ENCODE measurements at places on chromosomes 5 and 9. TPM values are rescaled to one million over a fixed set of nuclear protein-coding genes. Genes with fewer than 3 reads are reported as not detected.

Gene CYFIP2
- total RNA-seq, result 18.8 TPM

Gene SLC36A3
- not detected for total RNA-seq

Gene SLCO6A1
- total RNA-seq, result not detected

Gene RPL7A
- total RNA-seq, result 3,212 TPM

Gene TEK
- total RNA-seq, result 91.3 TPM

Data from endothelial cell of coronary artery (primary cell).